ENCODE measurements at places on chromosomes 12 and 14. TPM values are rescaled to one million over a fixed set of nuclear protein-coding genes. Genes with fewer than 3 reads are reported as not detected.

GRCh38 chr14:101791919-101792572 is 30.5 kb downstream of the PPP2R5C start:
- no peak for DNase-seq

DNA sequence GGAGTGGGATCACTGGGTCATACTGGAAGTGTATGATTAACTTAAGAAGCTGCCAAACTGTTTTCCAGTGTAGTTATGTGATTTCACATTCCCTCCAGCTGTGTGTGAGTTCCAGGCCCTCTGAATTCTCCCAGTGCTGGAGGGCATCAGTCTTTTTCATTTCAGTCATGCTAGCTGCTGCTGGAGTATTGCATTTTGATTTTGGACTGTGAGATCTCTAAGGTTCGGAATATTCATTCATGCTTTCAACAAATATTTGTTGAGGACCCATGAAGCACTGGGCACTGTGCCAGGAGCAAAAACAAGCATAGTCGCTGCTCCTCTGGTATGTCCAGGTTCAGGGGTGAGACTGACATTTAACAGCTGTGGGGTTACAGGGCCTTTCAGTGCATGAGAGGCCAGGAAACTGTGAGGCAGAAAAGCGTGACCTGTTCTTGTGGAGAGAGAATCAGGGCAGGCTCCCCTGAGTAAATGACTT is 133.2 kb downstream of the SCARB1 start:
- DNase-seq, result peak; percentile 58

DNA sequence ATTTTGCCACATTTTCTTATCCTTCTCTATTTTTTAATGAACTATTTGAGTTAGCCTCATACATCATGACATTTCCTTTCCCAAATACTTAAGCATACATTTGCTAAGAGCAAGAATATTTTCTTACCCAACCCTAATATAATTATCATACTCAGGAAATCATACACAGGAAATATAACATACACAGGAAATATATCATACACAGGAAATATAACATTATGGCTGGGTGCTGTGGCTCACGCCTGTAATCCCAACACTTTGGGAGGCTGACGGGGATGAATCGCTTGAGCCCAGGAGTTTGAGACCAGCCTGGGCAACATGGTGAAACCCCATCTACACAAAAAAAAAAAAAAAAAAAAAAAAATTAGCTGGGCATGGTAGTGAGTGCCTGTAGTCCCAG is 4.9 kb downstream of the NCKAP1L start:
- no peak for DNase-seq

GRCh38 chr12:103558879-103559278 is 28.2 kb upstream of the STAB2 start:
- DNase-seq, result no peak

Gene TDRD9
- 1.4 TPM for total RNA-seq

Gene CLEC14A
- 30.4 TPM for total RNA-seq

Measured in heart left ventricle (tissue), 16 donors.